ENCODE measurements at places on chromosomes 12 and 14.
A peak's percentile ranks its signal among the peaks of the same experiment; 100 is the strongest.

DNA sequence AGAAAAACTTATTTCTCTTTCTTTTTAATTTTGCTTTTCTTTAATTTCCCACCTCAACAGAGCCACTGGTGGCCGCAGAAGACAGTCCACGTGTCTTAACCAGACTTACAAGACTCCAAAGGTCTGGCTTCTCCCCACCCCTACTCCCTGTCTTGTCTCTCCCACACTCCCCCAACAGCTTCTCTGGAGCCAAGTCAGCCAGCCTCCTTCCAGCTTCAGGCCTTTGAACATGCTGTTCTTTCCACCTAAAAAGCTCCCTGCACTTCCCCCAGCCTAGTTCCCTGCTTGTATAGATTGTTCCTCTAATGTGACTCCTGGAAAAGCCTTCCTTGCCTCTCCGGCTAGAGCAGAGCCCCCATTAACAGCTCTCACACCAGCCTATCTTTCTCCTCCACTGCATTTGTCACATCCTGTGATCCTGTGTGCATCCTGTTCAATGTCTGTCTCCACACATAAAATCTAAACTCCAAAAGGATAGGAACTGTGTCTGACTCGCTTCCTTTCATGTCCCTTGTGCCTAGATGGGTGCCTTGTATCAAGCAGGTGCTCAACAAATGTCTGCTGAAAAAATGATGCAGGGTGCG is 7.8 kb upstream of the DYNLL1 start:
- no peak for DNase-seq

DNA sequence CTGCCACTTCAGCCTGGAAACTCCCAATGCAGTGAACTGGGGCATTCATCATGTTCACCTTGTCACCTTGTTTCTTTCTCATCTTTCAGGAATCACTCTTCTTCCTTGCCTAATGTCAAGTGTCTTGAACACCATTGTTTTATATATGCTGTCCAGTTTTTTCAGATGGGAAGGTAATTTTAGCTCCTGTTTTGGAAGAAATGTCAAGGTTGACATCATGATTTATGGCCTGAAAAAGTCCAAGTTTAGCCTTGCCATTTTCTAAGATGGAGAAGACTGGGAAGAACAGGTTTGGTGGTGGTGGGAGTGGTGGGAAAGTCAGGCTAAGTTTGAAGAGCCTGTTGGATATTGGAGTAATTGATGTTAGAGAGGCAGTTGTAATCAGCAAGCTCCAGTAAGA is 54.0 kb downstream of the ADCK1 start:
- no peak for DNase-seq

- no peak for DNase-seq
These were observed 916 bp upstream of the PAWR start for GRCh38 chr12:79691511-79692248.

GRCh38 chr14:58395562-58395811 is 243 bp upstream of the TOMM20L start:
- DNase-seq, result no peak

GRCh38 chr14:23389396-23389795 is 12.6 kb downstream of the CMTM5 start:
- DNase-seq, result no peak

GRCh38 chr12:18861287-18861858 is 123.5 kb downstream of the CAPZA3 start:
- DNase-seq, result no peak

DNA sequence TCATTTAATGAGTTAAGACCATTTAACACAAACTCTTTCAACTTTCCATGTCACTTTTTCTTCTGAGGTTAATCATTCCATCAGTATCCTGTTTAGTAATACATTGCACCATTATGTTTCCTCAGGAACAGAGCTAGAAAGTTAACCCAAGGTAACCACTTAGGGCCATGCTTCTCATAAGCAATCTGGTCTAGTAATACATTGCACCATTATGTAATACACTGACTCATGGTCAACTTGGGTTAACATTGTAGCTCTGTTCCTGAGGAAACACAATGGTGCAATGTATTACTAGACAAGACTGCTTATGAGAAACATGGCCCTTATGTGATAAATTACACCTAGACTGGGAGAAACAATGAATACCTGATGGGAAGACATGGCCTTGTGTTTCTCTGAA is 21.7 kb downstream of the ERH start:
- DNase-seq, result no peak

GRCh38 chr12:132477017-132477702 is 12.8 kb upstream of the FBRSL1 start:
- peak; percentile 65 for DNase-seq

DNA sequence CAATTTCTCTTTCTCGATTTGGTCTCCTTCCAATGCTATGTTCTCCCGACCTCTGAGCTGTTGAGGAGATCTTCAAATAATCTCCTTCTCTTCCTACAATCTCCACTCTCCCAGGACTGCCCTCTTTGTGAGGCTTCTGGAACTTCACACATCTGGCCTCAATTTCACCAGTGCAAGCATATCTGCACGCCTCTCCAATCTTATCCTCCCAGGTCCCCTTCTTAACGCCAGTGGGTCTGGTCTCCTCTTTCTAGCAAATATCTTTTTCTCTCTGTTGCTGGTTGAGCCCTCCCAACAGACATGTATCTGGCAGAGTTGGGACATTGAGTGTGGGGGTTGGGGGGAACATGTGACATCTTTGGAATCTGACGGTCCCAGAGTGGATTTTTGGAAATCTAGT is 17.9 kb downstream of the RTL1 start:
- no peak for DNase-seq

- DNase-seq, result no peak
These were observed 72.9 kb downstream of the BLTP3B start for GRCh38 chr12:100069795-100070194.

- no peak for DNase-seq
These were observed 161.7 kb downstream of the ALX1 start for GRCh38 chr12:85441741-85442140.

All from CD4-positive, alpha-beta T cell treated with Interleukin-1 beta for 1 hour (primary cell).